Transverse colon (tissue), 4 donors: ENCODE measurements at places on chromosomes 2 and 18.

DNA sequence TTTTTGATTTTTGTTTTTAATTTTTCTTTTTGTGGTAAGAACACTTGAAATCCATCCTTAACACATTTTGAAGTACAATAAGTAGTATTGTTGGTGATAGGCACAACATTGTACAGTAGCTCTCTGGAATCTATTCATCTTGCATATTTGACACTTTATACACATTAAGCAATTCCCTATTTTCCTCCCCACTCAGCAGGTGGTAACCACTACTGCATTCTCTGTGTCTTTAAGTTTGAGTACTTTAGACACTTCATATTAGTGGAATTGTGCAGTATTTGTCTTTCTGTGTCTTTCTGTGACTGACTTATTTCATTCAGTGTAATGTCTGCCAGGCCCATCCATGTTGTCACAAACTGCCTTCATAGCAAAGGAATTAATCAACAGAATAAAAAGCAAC is 471.7 kb upstream of the CDH20 start:
- DNase-seq = no peak

- no peak for DNase-seq
These were observed 362.2 kb upstream of the KCNH7 start for GRCh38 chr2:163200741-163201140.

DNA sequence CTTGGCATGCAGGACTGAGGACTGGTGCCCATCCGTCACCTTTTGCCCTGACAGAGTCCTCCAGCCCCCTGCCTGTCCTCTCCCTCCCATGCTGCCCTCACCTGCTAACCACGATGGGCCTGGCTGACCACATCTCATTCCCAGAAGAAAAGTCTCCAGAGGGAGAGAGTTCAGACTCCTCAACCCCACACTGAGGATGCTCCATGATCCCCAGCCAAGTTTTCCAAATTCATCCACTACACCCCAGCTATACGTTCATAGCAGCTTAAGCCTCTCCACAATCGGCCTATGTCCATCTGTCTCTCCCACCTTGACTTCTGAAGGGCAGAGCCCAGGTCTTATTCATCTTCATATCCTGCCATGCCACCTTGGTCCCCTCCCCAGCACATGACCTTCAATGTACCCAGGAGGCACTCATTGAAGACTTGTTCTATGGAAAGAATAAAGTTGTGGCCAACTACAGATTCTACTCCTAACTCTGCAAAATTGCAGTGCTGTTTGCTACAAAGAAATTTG is 115.6 kb upstream of the ID2 start:
- no peak for DNase-seq

DNA sequence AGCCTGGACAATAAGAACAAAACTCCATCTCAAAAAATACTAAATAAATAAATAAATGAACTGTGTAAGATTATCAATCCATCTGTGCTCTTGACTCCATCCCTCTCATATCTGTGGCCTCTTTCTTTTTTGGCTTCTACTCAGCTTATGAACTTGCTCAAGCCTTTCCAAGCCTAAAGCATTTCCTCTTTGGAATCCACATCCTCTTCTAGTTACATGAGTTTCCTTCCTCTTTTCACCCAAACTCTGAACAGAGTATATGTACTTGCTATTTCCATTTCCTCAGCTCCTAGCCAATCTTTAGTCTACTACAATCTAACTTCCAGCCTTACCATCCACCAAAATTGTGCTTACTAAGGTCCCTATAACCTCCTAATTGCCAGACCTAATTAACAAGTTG is 2.5 kb upstream of the DNAJC10 start:
- DNase-seq = no peak

GRCh38 chr18:32301976-32302743 is 112.3 kb downstream of the MEP1B start:
- no peak for DNase-seq

DNA sequence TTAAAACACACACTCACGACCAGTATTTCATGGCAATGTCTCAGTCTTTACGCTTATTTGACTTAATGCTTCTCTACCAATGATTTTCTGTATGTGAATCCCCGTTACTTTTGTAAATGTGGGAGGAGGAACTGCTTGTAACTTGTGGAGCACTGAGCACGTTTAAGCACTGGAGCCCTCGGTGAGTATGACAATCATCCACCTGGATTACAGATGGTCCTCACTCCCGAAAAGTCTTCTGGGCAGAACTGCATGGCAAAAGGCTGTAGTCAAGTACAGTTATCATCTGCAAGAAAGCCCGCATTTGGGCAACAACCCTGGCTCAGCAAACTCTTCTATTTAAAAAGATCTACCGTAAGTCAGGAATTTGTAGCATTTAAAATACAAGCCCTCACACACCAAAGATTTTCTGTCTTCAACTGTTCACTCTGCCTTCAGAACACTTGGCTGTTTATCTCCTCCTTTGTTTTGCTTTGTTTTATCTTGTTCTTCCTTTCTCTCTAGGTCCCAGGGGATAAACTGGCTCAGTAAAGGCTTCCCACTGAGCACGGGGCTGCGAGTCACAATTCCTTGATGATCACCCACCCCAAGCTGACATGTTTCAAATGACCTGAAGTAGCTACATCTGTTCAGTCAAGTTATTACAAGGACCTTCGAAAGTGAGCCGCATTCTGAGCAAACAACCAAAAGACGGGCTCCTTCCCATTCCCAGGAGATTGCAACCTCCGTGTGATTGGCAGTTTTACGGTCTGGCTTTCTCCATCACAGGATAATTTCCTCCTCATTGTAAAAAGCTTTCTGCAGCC is 102.2 kb downstream of the DLGAP1 start:
- no peak for DNase-seq

- DNase-seq = no peak
These were observed 6.9 kb downstream of the CD8A start for GRCh38 chr2:86783615-86784339.

GRCh38 chr18:74084184-74084855 is 63.3 kb downstream of the FBXO15 start:
- no peak for DNase-seq

DNA sequence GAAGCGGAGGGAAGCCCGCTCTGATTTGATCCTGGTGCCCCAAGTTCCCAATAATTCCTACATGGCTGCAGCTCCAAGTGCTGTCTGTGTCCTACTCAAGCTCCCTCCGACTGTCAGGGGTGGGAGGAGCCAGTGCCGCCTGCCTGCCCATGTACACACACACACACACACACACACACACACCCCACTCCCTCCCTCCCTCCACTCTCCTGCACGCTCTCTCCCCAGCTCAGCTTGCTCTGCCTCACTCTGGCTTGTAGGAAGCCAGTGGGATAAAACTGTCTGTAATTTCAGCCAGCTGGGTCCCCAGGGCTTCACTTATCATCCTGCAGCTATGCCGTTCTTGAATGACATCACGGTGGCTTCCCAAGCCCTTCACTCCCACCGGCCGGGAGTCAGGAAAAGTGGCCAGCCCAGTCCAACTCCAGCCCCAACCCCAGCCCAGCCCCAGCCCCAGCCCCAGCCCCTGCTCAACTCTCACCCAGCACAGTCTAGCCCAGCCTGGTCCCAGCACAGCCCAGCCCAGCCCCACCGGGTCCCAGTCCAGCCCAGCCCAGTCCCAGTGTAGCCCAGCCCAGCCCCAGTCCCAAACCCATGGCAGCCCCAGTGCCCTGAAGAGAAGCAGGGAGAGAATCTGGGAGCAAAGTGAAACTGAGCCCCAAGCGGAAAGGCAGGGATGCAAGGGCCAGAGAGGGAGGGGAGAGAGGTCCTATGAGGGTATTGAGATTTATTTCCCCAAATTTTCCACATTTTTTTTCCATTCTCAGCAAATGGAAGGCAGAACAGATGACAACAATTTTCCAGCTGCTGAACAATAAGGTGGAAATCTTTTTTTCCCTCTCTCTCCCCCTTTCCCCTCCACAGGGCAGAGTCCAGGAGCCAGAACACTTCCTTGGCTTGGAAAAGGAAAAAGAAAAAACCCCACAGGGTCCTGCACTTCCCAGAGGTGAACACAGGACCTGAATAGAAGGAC is 144.0 kb downstream of the TNS1 start:
- DNase-seq = peak; percentile 46

DNA sequence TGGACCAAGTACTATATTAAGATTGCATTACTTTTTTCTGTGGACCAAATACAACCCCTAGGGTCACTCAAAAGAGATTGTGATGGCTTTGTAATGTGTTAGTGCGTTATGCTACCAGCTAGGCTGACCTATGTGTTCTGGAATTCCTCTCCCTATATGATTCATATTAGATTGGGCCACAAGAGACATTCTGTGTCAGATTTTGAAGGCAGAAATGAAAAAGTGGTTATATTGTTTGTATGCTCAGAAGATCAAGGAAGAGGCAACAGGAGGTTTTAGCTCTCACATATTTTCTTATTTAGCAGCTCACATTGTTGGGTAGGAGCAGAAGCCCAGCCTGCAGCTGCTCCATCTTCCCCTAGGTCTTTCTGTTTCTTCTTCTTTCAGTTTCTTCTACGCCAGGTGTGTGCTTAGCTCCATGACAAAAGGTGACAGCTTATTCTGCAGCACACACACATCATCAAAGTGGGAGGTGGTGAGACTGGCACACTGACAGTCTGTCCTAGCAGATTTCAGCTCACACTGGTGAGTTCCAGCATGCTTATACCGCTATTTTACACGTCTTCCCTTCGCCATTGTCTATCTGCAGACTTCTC is 156.8 kb upstream of the UBE2E3 start:
- DNase-seq = no peak

DNA sequence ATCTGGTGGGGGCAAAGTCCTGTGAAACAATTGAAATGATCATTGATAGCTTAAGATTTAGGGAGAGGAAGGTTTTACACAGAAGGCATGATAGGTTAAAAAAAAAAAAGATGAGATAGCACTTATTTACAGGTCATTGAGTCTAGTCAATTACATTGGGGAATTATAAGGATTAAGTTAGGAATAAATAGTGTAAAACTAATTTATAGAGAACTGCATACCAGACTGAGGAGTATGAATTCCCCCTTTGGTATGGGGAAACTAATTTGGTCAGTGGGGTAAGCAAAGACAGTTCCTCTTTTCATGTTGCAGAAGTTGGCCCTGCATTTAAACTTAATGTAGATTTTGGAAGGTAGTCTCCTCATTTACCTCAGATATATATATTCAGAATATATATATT is 10.8 kb downstream of the GLS start:
- no peak for DNase-seq

GRCh38 chr2:23988371-23988770 is 21.5 kb upstream of the MFSD2B start:
- no peak for DNase-seq

GRCh38 chr2:173223871-173224270 is 130.8 kb upstream of the CDCA7 start:
- DNase-seq = no peak

- DNase-seq = peak; percentile 22
These were observed 63.7 kb downstream of the BABAM2 start for GRCh38 chr2:27954221-27954673.

- DNase-seq = no peak
These were observed 241.2 kb downstream of the SLC4A3 start for GRCh38 chr2:219868635-219869034.

DNA sequence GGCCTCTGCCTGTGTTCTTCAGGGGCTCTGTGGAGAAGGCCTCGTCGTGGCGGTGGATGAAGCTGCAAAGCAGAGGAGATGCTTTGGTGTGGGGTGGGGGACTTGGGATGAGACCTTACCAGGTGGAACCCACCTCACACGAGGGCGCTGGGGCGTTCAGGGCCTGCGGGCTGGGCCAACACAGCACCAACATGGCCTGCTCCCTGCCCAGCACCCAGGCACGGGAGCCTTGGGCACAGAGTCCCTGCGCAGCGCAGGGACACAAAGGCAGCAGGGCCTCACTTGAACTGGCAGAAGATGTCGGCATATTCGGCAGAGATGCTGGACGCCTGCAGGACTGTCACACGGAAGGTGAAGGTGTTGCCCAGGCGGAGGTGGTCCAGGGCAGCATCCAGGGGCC is 53.8 kb downstream of the AQP12A start:
- no peak for DNase-seq

DNA sequence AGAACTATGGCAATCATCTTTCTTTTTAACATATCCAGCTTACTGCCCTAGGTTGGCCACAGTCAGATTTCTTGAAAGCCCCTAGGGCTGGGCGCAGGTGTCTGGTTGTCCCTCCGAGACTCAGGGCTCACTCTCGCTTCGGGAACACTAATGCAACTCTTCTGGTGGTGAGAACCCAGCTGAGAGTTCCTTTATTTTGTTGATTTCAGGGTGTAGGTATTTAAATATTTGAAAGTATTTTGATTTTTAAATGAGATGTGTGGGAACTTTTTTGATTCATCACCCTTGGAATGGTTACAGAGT is 40.7 kb downstream of the INPP4A start:
- DNase-seq = peak; percentile 37

DNA sequence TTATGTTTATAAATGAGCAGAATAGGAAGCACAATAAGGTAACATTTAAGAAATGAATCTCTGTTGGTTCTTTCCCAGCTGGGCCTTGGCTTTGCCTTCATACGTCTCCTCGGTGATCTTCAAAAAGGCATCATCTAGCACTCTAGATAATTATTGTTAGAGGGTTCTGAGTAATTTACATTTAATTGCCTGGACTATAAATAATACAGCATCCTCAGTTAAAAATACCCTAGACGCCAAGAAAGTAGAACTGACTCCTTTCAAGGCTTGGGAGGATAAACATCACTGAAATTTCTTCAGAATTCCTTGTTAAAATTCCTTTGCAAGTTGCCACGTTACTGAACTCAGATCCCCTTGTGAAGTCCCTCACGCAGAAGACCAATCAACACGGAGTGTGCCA is 199.7 kb upstream of the BOD1L2 start:
- DNase-seq = no peak
